ENCODE measurements at places on chromosomes 5 and 9. TPM values are rescaled to one million over a fixed set of nuclear protein-coding genes. Genes with fewer than 3 reads are reported as not detected.

GRCh38 chr5:54535149-54535844 lies 17.7 kb downstream of the SNX18 start:
- no peak for DNase-seq

- no peak for DNase-seq
These were observed 84.4 kb downstream of the RAPGEF6 start for GRCh38 chr5:131550606-131551005.

GRCh38 chr9:22919423-22919822 lies 472.8 kb downstream of the DMRTA1 start:
- DNase-seq: no peak

GRCh38 chr9:79694208-79694607 lies 122.4 kb downstream of the TLE4 start:
- no peak for DNase-seq

DNA sequence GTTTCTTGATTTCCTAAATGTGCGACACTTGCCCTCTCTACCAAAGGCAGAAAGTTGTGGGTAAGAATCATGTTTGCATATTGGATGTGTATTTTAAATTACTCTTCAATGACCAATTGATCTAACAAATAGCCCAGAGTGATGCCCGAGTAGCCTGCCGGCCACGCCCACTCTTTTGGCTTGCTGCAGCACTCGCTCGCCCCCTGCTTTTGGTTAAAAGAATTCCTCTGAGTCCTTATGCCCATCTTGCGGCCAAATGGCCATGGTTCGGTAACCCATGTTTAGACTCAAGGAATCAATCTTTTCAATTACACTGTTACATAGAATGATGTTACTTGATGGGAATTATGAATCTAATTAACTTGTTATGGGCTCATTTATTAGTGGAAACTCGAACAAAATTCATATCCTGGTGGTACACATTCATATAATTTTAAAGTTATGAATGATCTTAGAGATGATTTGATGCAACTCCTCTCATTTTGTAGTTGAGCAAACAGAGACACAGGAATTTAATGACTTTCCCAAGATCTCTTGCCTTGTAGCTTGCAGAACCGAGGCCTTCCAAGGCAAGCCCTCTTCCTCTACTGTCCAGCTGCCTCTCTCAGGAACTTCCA lies 36.5 kb downstream of the PPIC start:
- DNase-seq: peak; percentile 12

DNA sequence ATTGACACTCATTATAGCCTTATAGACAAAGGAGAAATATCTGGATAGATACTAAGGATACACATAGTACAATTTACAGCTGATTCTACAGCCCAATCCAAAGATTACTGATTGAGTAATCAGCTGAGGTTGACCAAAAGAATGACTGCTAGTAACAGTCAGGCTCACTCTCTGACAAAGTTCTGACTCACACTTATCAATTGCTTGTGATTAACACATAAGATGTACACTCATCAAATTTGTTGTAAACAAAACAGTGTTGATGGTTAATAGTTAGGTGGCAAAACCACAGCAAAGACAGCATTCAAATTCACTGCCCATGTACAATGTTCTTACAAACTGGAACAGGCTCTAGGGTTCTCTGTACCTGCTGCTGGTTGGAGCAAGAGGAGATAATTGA lies 422.7 kb downstream of the TLE1 start:
- DNase-seq: no peak

Gene FOXD1
- total RNA-seq: 0.05 TPM

Gene SLC30A5
- total RNA-seq: 37.6 TPM

Gene ACTBL2
- not detected for total RNA-seq

Gene ADRB2
- total RNA-seq: 2.2 TPM

Gene FOXD4L3
- 0.94 TPM for total RNA-seq

Gene ENHO
- total RNA-seq: 0.47 TPM

Data from thymus (tissue), 14 donors.